ENCODE measurements at places on chromosomes 12 and 14. TPM values are rescaled to one million over a fixed set of nuclear protein-coding genes. Genes with fewer than 3 reads are reported as not detected.

HOXC10 gene
- 0.83 TPM for polyA plus RNA-seq

KRT73 gene
- not detected for polyA plus RNA-seq

ANO4 gene
- polyA plus RNA-seq = 2.7 TPM

ALKBH2 gene
- polyA plus RNA-seq = 23.1 TPM

ERP29 gene
- 90.3 TPM for polyA plus RNA-seq

TSPAN9 gene
- 38.7 TPM for polyA plus RNA-seq

FGF6 gene
- not detected for polyA plus RNA-seq

TAMALIN gene
- polyA plus RNA-seq = 0.10 TPM

CLEC2A gene
- polyA plus RNA-seq = not detected

SERPINA3 gene
- polyA plus RNA-seq = 17.5 TPM

TDRD9 gene
- polyA plus RNA-seq = 0.06 TPM

GRIP1 gene
- 7.4 TPM for polyA plus RNA-seq

PLEKHD1 gene
- not detected for polyA plus RNA-seq

LRFN5 gene
- polyA plus RNA-seq = not detected

ASCL1 gene
- not detected for polyA plus RNA-seq

KLRK1 gene
- not detected for polyA plus RNA-seq

KLHL33 gene
- polyA plus RNA-seq = not detected

DENR gene
- polyA plus RNA-seq = 23.0 TPM

CD9 gene
- polyA plus RNA-seq = 775 TPM

LALBA gene
- polyA plus RNA-seq = not detected

KRR1 gene
- polyA plus RNA-seq = 41.0 TPM

CLEC14A gene
- not detected for polyA plus RNA-seq

MEG3 gene
- 20.8 TPM for polyA plus RNA-seq

RHOJ gene
- polyA plus RNA-seq = 11.2 TPM

CLEC7A gene
- 0.02 TPM for polyA plus RNA-seq

FAM186B gene
- polyA plus RNA-seq = 0.19 TPM

RASAL1 gene
- 0.10 TPM for polyA plus RNA-seq

LAG3 gene
- 0.33 TPM for polyA plus RNA-seq

LMO3 gene
- polyA plus RNA-seq = 0.10 TPM

PLEKHG7 gene
- not detected for polyA plus RNA-seq

TEAD4 gene
- 18.6 TPM for polyA plus RNA-seq

ZNF385A gene
- polyA plus RNA-seq = 11.7 TPM

DNAH10 gene
- polyA plus RNA-seq = 0.16 TPM

FAM90A1 gene
- not detected for polyA plus RNA-seq

NOPCHAP1 gene
- polyA plus RNA-seq = 16.3 TPM

DTX1 gene
- 0.01 TPM for polyA plus RNA-seq

All from mammary epithelial cell (primary cell).